ENCODE measurements at places on chromosomes 6 and 20.

DNA sequence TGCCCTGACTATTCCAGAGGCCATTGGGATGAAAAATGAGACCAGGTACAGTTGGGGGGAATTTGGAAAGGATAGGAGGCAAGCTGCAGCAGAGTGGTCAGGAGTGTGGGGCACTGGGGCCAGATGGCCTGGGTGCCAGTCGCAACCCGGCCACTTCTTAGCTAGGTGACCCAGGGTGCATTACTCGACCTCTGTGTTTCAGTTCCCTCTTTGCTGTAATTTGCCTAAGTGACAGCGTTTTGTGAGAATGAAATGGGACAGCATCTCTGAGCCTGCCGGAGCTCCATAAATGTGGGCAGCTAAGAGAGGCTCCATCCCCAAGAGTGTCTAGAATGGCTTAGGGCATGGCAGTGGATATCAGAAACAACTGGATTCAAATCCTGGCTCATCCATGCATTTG lies 13.9 kb downstream of the LRFN2 start:
- peak; percentile 34 for DNase-seq

- no peak for DNase-seq
Measured at GRCh38 chr6:99427988-99428387, 2.9 kb upstream of the PNISR start.

DNA sequence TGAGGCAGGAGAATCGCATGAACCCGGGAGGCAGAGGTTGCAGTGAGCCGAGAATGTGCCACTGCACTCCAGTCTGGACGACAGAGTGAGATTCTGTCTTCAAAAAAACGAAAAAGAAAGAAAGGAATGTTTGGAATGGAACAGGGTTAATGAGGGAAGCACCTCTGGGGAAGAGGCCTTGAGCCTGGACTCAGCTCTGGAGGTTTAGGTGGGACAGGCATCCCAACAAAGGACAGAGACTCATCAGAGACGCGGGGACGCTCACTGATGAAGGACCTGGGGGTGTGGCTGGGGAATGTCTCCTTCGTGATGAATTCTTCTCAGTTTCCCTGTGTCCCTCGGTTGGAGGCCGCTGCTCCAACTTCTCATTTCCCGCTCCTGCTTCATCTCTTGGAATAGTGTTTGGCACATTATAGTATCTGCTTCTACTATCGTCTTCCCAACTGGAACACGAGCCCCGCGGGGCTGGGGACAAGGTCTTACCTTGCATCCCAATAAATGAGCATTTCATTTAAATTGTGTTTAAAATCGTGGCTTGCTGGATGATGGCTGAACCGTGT lies 27.6 kb downstream of the KIF25 start:
- DNase-seq, result no peak

GRCh38 chr6:41626022-41626421 lies 12.2 kb upstream of the MDFI start:
- no peak for DNase-seq

DNA sequence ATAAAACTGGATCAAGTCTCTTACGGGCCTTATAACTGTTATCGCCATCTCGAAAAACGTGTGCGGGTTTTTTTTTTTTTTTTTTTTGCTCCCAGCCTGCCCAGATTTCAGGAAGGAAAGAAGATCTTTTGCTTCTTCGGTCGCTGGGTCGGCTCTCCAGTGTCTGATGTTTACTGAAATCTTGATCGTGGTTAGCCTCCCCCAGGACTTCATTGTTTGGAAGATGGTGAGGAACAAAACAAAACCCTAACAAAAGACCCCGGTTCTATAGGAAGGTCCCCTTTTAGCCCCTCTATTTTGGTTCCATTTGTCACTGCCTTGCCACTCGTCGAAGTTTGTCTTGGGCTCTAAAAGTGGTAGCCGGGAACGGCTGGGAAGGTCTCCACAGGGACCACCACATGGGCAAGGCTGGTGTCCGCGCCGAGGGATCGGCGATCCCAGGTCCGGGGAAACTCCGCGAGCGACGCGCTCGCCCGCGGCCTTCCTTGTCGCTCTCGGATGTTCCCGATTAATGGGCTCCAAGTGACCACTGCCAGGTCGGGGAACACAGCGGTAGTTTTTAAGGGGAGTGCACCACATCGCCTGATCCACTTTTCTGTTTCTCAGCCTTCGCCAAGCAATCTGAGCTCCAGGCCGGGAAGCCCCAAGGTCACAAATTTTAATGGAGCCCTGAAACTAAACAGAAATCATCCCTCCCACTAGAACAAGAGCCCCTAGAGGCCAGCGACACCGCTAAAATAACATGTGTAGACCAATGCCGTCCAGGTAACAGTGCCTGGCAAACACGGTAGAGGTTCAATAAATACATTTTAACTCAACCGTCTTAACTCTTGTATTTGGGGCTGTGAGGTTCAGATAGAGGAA lies 27.0 kb downstream of the TRIM27 start:
- DNase-seq, result peak; percentile 51

All from GM20000 (cell line).